ENCODE measurements at places on chromosomes 7 and 10.

- DNase-seq: no peak
These were observed 439.3 kb downstream of the RPS24 start for GRCh38 chr10:78473006-78473405.

DNA sequence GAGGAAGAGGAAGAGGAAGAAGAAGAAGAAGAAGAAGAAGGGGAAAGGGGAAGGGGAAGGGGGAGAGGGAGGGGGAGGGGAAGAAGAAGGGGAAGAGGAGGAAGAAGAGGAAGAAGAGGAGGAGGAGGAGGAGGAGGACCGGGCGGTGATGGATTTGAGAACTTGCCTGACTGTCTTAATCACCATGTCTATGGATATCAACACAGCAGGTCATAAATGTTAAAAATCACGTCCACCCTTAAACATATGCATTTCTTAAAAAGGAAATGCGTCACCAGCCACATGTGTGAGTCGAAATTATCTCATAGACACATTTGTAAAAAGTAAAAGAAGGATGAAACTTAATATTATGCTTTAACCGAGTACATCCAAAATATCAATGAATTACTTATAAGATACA lies 42.1 kb upstream of the INSIG1 start:
- DNase-seq: no peak

- no peak for DNase-seq
These were observed 19.8 kb upstream of the DNAAF5 start for GRCh38 chr7:706721-707120.

DNA sequence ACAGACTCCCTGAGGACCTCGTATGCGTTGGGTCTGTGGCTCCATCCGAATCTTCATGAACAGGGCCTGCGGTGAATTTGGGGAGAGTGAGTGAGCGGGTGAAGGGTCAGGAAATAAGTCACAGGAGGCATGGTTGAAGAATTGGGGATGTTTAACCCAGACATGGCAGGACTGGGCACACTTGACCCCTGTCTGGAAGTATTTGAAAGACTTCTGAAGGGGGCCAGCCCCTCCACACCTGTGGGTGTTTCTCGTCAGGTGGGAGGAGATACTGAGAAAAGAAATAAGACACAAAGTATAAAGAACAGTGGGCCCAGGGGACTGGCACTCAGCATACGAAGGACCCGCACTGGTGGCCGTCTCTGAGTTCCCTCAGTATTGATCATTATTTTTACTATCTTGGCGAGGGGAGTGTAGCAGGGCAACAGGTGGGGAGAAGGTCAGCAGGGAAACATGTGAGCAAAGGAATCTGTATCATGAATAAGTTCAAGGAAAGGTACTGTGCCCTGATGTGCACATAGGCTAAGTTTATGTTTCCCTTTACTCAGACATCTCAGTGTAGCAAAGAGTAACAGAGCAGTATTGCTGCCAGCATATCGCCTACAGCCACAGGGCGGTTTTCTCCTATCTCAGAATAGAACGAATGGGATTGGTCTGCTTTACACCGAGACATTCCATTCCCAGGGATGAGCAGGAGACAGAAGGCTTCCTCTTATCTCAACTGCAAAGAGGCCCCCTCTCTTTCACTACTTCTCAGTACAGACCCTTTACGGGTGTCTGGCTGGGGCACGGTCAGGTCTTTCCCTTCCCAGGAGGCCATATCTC lies 38.2 kb upstream of the PFKFB3 start:
- DNase-seq: no peak

GRCh38 chr10:97494151-97494550 lies 4.1 kb downstream of the MMS19 start:
- DNase-seq: no peak

DNA sequence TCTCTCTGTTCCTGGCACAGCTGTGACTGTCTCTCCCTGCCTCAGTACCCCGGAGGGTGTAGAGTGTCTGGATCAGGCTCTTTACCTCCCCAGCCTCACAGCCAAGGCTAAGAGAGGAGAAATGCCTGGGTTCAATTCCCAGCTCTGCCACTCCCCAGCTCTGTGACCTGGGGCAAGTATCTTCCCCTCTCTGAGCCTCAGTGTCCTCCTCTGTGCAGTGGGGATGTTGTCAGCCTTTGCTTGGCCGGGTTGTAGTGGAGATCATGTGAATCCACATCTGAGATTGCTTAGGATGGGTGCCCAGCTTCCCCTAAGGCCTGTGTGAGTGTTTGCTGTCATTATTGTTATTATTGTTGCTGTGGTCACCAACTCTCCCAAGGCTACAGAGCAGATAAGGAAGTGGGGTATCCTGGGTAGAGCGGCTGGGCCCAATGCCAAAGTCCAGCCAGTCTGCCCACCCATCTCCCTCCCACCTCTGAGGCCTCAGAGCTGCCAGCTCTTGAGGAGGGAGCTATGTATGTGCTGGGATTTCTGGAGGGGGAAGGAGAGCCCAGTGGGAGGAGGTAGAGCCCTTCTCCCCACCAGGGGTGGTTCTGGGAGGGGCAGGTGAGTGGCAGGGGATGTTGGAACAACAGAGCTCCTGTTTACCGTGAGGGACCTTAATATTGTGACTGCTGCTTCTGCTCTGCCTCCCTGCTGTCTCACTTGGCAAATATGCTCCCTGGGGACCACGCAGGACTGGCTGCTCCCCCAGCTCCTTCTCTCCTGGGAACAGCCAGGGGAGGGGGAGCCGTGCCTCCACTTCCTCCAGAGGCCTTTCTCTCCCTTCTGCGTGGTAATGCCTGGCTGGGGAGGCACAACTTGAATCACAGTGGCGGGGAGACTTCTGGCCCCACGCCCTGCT lies 170.5 kb downstream of the RPS24 start:
- DNase-seq: no peak

DNA sequence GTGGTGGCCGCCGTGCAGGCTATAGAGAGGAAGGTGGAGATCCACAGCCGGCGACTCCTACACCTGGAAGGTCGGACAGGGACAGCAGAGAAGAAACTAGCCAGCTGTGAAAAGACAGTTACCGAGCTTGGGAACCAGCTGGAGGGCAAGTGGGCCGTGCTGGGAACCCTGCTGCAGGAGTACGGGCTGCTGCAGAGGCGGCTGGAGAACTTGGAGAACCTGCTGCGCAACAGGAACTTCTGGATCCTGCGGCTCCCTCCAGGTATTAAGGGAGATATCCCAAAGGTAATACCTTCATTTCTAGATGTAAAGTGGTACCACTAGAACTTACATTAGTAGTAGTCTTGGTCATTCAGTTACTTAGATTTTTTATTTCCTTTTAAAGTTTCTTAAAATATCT lies 6.8 kb downstream of the ZNF398 start:
- no peak for DNase-seq

DNA sequence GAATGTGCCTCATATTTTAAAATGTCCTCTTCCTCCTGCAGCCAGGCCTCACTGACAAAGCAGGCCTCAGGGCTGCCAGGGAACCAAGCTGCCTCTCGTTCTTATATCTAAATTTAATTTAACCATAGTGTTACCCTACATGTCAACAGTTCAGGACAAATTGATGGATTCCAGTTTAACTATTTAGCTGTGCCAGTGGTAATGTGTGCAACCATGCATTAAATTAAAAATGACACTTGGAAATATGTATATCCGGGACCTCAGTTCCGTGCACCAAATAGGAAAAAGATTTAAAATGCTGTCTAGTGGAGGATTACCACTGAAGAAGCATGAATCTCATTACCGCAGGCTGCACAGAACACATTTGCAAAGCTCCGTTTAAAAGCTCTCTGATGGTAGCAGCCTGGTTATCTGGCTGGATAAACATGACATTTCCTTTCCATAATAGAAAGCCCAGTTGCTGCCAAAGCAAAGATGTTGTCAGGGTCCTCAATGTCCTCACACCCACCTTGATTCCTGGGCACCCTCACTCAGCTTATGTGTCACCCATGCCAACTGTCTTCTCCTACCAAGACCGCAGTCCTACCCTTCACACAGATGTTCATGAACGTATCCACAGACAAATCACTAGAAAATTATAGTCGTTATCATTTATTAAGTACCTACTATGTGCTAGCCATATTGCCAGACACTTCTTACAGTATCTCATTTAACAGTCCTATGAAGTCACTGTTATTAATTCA lies 73.3 kb upstream of the FRMD4A start:
- no peak for DNase-seq

- DNase-seq: peak; percentile 91
These were observed 1.7 kb upstream of the NEURL1 start for GRCh38 chr10:103491729-103492364.

DNA sequence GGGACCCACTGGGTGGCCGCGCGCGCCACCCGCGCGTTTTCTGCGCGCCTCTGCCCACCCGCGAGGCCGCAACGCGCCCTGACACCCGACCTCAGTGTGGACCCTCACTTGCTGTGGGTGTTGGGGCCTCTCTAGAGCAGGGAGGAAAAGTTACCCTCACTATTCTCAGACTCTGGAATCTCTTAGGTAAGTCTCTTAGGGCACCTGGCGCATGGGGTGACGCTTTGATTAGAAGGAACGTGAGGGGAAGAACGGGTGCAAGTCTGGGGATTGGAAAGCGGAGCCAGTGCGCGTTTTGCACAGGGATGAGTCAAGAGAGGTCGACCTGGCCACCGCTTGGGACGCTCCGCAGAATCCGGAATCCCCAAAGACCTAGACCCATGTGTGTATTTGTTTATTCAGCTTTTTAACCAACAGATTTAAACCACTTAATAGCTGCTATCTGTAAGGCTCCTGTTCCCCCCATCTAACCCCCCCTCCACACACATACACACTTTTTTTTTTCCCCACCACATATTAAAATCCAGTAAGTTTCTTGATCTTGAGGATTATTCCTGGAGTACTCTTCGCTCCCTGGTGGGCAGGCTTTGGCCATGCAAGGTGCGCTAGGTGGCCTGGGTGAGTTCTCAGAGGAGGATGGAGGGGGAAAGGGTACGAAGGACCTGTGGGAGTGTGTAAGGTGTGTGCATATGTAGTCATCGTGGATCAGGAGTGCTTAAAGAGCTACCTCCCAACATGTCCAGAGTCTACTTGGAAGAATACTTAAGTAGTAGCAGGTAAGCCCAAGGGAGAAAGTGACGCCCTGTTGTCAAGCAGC lies 169.1 kb upstream of the PPP1R3A start:
- no peak for DNase-seq

GRCh38 chr10:11357439-11357838 lies 254.0 kb downstream of the USP6NL start:
- no peak for DNase-seq

- DNase-seq: no peak
These were observed 202.0 kb downstream of the ANK3 start for GRCh38 chr10:60187691-60188090.

DNA sequence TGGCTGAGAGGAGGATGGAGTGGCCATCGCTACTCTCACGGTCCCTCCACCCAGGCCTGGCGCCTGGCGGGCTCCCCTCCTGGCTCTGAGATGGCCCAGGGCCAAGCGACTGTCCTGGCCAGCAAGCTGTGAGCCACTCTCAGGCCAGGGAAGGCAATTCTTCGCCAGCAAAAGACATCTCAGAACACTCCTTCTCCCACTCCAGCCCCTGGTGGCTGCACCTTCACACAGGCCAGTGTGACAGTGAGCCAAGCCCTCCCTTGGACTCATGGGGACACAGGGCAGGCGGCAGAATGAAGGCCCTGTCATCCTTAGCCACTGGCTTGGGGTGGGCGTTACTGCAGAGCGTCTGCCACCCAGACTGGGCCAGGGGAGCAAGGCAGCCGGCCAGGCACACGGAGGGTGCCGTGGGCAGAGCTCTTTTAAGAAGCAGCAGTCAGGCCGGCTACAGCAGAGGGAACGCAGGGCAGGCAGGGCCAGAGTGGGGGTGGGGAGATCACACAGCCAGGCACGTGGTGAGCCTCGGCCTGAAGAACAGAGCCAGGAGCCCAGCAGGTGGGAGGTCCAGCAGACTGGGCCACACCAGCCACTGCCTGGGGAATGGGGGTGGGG lies 14.4 kb downstream of the STK32C start:
- DNase-seq: no peak

DNA sequence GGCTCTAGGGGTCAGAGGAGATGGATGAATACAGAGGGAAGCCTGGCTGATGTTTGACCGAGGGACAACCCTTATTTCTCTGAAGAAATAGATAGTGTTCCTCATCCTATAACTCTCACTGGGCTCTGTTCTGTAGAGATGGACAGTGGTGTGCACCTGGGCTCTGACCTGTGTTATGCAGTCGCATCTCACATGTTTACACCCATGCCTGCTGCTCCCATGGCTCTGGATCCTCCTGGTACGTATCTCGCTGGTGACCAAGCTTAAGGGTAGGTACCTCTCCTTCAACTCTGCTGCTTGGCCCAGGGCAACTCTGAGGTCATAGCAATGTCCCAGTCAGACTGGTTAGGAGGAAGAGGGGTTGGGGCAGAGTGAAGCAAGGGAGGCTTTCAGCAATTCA lies 42.8 kb downstream of the ADRA2A start:
- DNase-seq: no peak

GRCh38 chr10:88346144-88346977 lies 236.8 kb downstream of the RNLS start:
- DNase-seq: no peak

Data from urothelium cell line (cell line).